Inflammatory macrophage treated with lipopolysaccharide for 1 hour (primary cell): ENCODE measurements at places on chromosomes 1 and 21.

DNA sequence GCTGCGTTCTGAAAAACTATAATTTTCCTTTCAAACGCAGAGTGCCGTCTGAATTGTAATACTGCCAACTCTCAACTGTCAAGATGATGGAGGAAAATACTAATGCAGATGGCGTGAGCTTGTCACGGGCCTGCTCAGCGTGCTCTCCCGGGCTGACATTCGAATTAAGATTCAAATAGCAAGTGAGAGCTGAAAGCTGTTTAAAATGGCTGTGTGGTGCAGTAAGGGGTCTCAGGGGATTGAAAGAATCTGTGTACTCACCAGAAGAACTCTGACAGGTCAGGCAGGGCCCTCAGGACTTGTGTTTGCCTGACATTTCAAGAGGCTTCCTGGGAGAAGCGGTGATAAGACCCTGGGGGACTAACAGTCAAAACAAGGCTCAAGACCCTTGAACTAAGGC lies 33.1 kb downstream of the ZMYND12 start:
- no peak for DNase-seq

DNA sequence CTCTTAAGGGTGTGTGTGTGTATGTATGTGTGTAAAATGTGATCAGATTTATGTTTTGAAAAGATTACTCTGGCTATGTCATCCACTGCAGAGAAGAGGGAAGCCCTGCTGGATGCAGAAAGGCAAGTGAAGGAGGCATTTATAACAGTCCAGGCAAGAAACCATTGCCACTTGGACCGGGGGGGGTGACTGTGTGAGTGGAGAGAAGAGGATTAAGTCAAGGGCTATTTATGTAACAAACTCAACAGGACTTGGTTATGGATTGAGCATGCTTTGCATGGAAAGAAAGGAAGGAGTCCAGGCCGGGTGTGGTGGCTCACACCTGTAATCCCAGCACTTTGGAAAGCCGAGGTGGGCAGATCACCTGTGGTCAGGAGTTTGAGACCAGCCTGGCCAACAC lies 143.0 kb downstream of the URB2 start:
- no peak for DNase-seq

GRCh38 chr1:41813226-41813625 lies 105.5 kb downstream of the HIVEP3 start:
- DNase-seq: no peak

GRCh38 chr1:203797948-203798655 lies 2.7 kb downstream of the ZBED6 start:
- no peak for DNase-seq

GRCh38 chr1:246651012-246651695 lies 73.1 kb upstream of the SCCPDH start:
- DNase-seq: no peak

DNA sequence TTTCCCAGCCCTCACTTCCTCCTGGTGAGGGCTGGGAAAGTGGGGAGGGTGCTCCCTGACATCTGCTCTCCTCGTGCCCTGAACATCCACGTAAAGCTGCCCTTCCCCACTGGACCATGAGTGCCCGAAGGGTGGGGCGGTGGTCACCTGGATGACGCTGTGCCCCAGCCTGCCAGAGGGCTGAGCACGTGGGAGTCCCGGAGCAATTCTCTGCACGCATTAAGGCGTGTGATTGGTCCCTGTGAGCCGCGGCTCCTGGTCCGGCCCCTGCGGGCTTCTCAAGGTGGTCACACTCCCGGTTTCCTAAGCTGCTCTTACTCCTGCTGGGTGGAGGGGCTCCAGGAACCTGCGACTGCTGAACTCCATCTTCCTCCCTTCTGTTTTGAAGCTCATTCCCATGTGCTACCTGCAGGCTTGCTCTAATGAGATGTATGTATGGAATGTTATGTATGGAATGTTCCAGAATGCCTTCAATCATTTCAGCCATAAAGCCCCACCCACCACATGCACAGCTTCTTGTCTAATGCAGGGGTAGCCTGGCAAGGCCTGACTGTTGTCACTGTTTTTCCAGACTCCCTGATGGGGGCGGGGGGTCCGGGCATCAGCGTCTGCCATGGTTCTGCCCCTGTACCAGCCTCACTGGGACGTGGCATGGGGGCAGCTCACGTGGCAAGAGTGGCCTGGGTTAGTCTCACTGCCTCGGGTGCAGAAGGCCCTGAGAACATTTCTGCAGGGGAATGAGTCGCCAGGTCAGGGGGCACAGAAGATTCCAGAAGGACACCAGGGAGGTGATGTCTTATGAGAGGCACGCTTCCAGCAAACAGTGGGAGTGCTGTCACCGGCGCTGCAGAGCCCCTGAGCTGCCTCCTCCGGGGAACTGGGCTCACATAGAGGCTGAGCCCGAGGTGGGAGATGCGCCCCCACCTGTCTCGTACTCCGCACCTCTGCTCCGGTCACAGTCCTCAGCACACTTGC lies 19.4 kb downstream of the KRTAP10-1 start:
- no peak for DNase-seq

DNA sequence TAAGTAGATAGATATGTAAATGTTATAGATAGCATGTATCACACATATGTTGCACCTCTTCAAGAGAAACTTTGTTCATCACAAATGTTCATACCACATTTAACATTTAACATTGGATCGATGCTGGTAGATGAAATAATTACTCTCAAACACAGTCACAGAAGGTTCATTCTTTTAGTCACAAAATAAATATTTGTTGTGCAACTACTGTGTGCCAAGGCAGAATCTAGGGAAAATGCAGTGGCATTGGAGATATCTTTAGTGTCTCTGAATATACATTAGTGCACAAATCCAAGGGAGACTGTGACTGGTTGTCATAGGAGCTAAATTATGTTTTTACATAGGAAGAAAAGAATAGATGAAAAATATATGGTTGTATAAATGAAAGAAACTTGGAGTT lies 535.7 kb downstream of the BRINP3 start:
- no peak for DNase-seq

DNA sequence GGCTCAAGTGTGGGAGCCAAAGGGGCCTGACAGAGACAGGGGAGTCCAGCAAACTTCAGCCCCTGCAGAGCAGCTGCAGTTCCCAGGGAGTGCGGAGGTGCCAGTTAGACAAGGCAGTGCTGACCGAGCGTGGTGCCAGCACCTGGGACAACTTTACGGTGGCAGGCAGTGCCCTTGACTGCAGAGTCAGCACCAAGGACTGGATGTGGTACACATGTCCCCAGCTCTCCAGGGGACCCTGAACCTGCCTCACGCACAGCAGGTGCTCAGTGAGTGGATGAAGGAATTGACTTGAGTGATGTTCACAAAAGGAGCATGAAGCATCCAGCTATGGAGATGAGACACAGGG lies 296.5 kb downstream of the SIPA1L2 start:
- DNase-seq: no peak

DNA sequence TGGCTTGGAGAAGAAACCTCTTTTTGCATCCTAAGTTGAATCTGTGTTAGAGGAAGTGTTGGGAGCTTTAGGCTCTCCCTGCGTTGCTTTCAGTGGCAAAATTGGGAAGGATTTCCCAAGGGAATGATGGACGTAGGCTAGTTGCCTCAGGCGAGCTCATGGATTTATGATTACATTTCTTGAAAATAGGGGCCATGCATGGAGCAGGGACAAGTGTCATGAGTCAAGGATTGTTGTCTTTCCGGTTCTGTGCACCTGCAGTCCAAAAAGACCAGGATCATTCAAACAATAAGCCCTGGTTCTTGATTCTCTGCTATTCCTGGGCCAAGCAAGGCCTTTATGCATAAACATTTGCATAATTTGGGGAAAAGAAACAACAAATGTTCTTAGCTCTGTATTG lies 7.1 kb downstream of the MAN1C1 start:
- DNase-seq: no peak

- no peak for DNase-seq
These were observed 14.4 kb upstream of the KCNH1 start for GRCh38 chr1:211148366-211148765.

GRCh38 chr1:85417017-85417416 lies 47.9 kb downstream of the DDAH1 start:
- DNase-seq: no peak

- DNase-seq: peak; percentile 50
These were observed 139.7 kb downstream of the TSEN15 start for GRCh38 chr1:184191181-184191621.

- DNase-seq: no peak
These were observed 14.4 kb downstream of the FRRS1 start for GRCh38 chr1:99751877-99752504.

- DNase-seq: no peak
These were observed 4.6 kb upstream of the SOAT1 start for GRCh38 chr1:179288977-179289376.

GRCh38 chr21:36690628-36691554 lies 8.0 kb upstream of the SIM2 start:
- DNase-seq: no peak

GRCh38 chr1:72284084-72284347 lies 1.7 kb upstream of the NEGR1 start:
- no peak for DNase-seq

GRCh38 chr1:28369371-28370238 lies at the start of gene PHACTR4:
PHACTR4 (plus strand) TSS chr1:28369740; CDS start chr1:28407448, 37,708 bp downstream.
- peak; percentile 84 for DNase-seq

DNA sequence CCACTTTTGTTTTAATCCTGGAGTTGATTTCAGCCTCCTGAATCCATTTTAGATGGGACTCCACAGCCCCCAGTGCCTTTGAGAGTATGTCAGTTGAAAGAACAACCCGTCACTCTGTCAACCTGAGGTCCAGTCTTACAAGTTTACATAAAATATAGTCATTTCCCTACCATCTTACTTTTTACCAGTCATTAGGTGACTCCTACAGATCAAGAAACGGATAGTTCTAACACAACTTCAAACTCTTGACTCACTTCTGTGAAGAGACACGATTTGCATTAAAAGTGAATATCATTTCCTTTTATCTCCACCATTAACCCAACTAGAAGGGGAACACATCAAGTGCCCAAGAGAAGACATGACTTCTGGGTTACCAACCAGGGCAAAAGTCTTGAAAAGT lies 147.1 kb downstream of the NTPCR start:
- DNase-seq: no peak
